ENCODE measurements at places on chromosomes 7 and 10.

DNA sequence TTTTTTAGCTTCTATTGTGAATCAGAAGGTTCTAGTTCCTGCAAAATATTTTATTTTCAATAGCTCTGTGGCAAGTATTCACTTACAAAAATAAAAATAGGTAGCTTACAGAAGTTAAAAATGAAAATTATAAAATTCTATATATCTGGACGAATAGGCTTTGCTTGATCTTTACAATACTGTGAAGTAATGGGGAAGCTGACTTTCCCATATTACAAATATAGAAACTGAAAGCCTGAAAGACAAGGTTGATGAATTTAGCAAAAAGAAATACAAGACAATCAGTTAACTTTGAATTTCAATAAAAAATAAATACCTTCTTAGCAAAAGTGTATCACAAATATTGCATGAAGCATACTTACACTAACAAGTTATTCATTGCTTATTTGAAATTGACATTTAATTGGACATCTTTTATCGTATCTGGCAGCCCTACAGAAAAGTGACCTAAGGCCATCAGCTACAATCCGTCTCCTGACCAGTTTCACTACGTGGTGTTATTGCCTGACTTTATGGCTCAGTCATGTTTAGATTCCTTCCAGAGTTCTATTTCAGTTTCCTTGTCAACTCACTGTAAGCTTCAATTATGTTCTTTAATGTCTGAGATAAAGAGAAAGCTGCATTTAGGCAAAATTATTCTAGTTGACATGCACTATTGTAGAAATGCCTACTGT, 310.5 kb upstream of the HGF start:
- no peak for DNase-seq

DNA sequence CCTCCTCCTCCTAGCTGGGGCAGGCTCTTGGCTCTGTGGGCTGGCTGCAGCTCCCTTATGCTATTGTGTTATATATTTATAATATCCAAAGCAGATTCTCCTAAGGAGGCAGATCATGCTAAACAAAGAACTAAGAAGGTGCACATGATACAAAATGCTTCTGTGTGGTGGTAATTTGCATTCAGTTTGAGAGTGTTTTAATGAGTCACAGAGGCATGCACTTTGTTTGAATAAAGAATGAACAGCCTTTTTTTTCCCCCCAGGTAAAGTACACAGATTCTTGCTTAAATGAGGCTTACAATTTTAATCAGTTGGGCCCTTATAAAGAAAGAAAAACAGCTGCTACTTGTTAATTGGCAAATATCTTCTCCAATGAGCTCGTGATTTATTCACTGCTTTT, 95.0 kb downstream of the FANK1 start:
- no peak for DNase-seq

GRCh38 chr10:114335614-114336013, 68.7 kb downstream of the AFAP1L2 start:
- DNase-seq = no peak

GRCh38 chr10:49257154-49257553, 41.8 kb upstream of the C10orf71 start:
- no peak for DNase-seq

- no peak for DNase-seq
Observed at GRCh38 chr10:78813998-78814399, 254.8 kb upstream of the ZMIZ1 start.

DNA sequence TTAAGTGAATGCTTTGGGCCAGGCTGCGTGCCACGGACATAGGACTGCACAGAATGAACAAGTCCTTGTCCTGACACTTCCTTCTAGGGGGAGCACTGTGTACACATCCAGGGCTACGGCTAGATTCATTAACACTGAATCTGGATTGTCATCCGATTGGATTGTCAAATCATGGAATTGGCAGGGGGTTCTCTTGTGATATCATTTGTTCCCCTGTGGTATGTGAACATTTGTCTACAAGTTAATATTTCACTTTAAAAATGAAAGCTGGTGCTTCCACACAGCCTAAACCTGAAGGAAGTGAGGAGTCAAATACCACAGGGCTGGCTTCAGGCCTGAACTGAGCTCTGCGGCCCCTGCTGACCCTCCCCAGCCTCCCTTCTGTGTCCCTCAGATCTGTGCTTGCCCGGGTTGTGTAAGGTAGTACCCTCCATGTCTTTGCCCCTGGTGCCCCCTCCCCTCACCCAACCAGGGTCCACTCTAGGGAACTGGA, 75.6 kb downstream of the SNX10 start:
- no peak for DNase-seq

DNA sequence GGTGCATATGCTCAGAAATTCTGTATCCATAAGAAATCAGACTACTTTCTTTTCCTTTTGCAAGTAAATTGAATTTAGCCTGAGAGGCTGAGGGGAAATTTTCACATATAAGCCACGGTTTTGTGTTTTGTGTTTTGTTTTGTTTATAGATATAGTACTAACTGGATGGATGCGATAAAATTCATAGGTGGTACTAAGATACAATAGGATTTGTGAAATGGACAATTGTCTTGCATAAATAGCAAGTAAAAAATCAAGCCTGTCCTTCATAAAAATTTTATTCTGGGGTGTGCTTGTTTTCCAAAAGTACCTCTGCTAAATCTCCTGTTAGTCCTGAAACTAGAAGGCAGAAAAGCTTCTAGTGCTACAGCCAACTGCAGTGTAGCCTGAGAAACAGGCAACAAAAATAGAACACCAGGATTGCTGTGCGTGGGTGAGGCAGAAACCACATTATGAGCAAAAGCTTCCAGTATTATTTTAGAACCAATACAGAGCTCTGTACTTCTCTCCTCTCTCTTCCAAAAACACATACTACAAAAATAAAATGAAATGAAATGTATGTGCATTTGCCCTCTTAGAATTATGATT, 634 bp upstream of the HDAC9 start:
- DNase-seq = no peak

- no peak for DNase-seq
Observed at GRCh38 chr7:79872176-79872575, 262.5 kb upstream of the GNAI1 start.

- DNase-seq = no peak
Observed at GRCh38 chr7:110856704-110857103, 234.2 kb upstream of the LRRN3 start.

GRCh38 chr10:96678725-96679124, 41.6 kb downstream of the PIK3AP1 start:
- DNase-seq = no peak

DNA sequence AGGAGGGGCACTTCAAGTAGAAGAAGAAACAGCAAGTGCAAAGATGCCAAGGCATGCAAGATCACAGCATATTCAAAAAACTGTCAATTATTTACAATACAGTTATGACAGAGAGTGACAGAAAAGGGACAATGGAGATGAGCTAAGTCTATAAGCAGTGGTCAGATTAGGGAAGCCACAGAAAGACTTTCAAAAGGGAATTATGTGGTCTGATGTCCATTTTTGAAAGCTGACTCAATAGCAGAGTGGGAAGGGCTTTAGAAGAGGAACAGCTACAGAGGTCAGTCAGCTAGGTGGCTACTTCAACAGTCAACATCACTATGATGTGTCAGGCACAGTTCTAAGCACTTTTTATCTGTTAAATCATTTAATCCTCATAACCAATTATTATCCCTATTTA, 45.2 kb upstream of the SPOCK2 start:
- DNase-seq = no peak

DNA sequence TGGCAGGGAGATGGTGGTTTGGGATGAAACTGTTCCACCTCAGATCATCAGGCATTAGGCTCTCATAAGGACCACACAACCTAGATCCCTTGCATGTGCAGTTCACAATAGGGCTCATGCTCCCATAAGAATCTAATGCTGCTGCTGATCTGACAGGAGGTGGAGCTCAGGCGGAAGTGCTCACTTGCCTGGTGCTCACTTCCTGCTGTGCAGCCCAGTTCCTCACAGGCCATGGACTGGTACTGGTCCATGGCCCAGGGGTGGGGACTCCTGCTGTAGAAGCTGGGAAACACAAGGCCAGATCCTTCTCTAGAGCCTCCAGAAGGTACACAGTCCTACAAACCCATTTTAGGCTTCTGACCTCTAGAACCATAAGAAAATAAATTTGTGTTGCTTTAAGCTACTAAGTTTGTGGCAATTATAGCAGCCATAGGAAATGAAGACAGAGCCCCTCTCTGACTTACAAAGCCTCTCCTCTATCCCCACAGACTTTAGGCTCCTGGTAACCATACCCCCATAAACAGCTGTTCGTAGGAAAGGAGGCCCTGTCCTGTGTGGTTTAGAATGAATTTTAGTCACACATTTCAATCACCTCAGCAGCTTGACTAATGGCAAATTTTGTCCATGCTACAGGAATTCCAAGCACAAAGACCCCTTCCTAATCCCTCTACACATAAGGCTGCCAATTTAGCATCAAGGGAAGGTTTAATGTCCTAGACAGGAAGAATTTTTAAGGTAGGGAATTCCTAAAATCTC, 206.1 kb upstream of the PHYHIPL start:
- DNase-seq = no peak

Measured in vagina (tissue), 2 donors.